ENCODE measurements at places on chromosomes 5 and 9. TPM values are rescaled to one million over a fixed set of nuclear protein-coding genes. Genes with fewer than 3 reads are reported as not detected.

Gene C9orf153
- total RNA-seq: not detected

Gene KIF2A
- total RNA-seq: 65.6 TPM

Gene CD14
- 11.5 TPM for total RNA-seq

Gene SPINK13
- total RNA-seq: not detected

Gene TNC
- 17.6 TPM for total RNA-seq

Measured in Caco-2 (cell line).